ENCODE measurements at places on chromosomes 1 and 21. TPM values are rescaled to one million over a fixed set of nuclear protein-coding genes. Genes with fewer than 3 reads are reported as not detected.

The SPATA17 gene
- 0.62 TPM for total RNA-seq

The CA6 gene
- not detected for total RNA-seq

The OR14K1 gene
- total RNA-seq: not detected

The CRYAA gene
- total RNA-seq: not detected

The CCDC185 gene
- total RNA-seq: not detected

The RHBDL2 gene
- total RNA-seq: 0.39 TPM

The KLF17 gene
- total RNA-seq: not detected

The NFASC gene
- 59.5 TPM for total RNA-seq

The AADACL3 gene
- total RNA-seq: not detected

The CFAP141 gene
- total RNA-seq: not detected

The ACBD6 gene
- 24.0 TPM for total RNA-seq

The MEGF6 gene
- 18.7 TPM for total RNA-seq

The OR2L2 gene
- total RNA-seq: not detected

The SH2D1B gene
- not detected for total RNA-seq

The CHRM3 gene
- total RNA-seq: 0.51 TPM

The CHRNB2 gene
- total RNA-seq: not detected

The CFHR1 gene
- not detected for total RNA-seq

The OLIG2 gene
- total RNA-seq: not detected

The PINK1 gene
- 161 TPM for total RNA-seq

The CYP4A11 gene
- total RNA-seq: not detected

The WDR47 gene
- 17.7 TPM for total RNA-seq

The ARHGEF10L gene
- total RNA-seq: 56.4 TPM

The FAM163A gene
- total RNA-seq: 0.09 TPM

The KRTAP10-2 gene
- total RNA-seq: not detected

The GPBP1L1 gene
- total RNA-seq: 82.4 TPM
